ENCODE measurements at places on chromosomes 6 and 20. TPM values are rescaled to one million over a fixed set of nuclear protein-coding genes. Genes with fewer than 3 reads are reported as not detected.

UBR2 gene
- 22.8 TPM for total RNA-seq

PGM3 gene
- total RNA-seq, result 26.4 TPM

CD40 gene
- total RNA-seq, result 2.9 TPM

DUSP15 gene
- not detected for total RNA-seq

RBM38 gene
- 739 TPM for total RNA-seq

ENPP1 gene
- total RNA-seq, result not detected

NKAPL gene
- not detected for total RNA-seq

HTR1E gene
- not detected for total RNA-seq

CASS4 gene
- 23.5 TPM for total RNA-seq

C6orf58 gene
- not detected for total RNA-seq

SAMD3 gene
- 44.4 TPM for total RNA-seq

OR10C1 gene
- not detected for total RNA-seq

GJA10 gene
- not detected for total RNA-seq

CBLN4 gene
- total RNA-seq, result not detected

SLC22A16 gene
- not detected for total RNA-seq

IFT52 gene
- 11.5 TPM for total RNA-seq

PDE10A gene
- total RNA-seq, result not detected

PAK5 gene
- not detected for total RNA-seq

CLPSL1 gene
- total RNA-seq, result not detected

Data from CD8-positive, alpha-beta T cell (primary cell).